ENCODE measurements at places on chromosomes 3 and 15.

DNA sequence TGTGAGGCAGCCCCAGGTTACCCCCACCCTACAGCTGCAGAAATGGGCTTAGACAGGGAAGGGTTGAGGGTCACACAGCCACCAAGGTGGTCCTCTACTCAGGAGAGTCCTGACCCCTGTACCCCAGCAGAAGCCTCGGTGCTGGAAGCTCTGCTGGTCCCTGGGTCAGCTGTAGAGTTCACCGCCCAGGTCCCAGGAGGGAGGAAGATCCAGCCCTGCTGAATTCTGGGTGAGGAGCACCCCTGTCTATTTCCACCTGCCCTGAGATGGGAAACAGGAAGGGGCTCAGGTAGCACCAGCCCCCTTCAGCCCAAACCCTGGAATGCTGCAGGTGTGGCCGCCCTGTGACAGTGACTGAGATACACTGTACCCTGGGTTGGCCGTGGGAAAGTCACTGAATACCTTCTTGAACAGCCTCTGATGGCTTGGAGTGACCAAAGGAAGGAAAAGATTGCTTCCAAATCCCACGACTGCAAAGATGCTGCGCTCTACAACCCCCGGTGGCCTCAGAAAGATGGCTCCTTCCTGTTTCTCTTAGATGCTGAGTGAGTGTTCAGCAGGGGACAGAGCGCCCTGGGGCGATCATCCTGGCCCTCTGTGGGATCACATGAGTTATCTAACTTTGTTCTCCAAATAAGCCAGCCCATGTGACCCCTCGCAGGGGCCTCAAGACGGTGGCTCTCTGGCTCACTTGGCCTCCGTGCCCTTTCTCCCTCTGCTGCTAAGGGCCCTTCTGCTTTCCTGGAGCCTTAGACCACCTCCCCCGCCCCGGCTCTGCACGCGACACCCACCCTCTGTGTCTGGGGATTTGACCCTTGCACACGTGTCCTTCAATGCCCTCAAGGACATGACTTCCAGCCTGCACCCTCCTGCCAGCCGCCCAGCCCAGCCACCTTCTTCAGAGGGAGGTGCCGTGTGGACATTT, 141.9 kb downstream of the NSMCE3 start:
- DNase-seq = no peak

DNA sequence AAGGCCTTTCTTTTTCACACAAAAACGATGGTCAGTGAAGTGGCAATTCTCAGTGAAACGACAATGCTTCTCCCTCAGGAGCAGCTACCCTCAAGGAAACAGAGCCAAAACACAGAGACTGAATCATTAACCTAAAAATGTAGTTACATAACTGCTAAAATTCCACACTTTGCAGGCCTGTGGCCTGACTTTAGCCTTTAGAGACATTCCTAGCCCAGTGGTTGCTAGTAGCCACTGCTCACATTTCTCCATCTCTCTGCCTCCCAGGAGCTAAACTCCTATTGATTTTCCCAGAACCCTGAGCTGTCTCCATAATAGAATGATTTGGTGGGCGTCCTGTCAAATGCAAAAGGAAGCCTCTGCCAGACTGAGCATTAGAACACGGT, 630.1 kb upstream of the KCNMB2 start:
- DNase-seq = no peak

DNA sequence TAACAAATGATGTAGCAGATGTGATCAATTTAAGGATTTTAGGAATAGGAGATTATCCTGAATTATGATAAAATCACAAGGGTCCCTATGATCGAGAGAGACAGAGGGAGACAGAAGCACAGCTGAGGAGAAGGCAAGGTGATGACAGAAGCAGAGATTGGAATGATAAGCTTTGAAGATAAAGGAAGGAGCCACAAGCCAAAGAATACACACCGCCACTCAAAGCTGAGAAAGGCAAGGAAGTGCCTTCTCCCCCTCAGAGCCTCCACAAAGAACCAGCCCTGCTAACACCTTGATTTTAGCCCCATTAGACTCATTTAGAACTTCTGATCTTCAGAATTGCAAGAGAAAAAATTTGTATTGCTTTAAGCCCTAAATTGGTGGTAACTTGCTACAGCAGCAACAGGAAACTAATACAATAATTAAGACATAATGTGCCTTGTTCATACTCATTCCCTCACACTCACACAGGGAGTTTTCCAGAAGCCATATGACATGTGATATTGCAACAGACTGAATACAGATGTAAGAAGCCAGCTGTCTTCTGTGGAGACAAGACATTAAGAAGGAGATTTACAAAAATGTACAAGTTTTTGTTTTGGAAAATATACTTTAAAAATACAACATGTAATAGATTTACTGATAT, 38.2 kb downstream of the TRANK1 start:
- no peak for DNase-seq

GRCh38 chr3:124272605-124273151, 280.8 kb upstream of the ROPN1 start:
- no peak for DNase-seq

DNA sequence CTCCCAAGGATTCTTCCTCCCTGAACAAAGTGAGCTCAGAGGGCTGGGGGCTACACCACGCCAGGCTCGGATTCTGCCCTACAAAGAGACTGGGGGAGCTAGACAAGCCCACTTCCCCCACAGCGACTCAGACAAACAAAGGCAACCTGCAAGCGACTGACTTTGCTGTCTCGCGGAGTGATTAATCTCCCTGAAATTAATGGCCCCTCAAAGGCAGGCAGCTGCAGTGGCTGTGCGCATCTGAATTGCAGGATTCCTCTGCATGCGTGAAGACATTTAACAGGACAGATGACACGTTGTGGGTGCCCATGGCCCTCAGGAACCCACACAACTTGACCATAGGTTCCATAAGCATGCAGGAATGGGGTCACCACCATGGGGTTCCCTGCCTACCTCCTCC, 18.4 kb downstream of the CTXND1 start:
- DNase-seq = no peak

- no peak for DNase-seq
These were observed 5.2 kb downstream of the ANXA2 start for GRCh38 chr15:60392601-60392985.

DNA sequence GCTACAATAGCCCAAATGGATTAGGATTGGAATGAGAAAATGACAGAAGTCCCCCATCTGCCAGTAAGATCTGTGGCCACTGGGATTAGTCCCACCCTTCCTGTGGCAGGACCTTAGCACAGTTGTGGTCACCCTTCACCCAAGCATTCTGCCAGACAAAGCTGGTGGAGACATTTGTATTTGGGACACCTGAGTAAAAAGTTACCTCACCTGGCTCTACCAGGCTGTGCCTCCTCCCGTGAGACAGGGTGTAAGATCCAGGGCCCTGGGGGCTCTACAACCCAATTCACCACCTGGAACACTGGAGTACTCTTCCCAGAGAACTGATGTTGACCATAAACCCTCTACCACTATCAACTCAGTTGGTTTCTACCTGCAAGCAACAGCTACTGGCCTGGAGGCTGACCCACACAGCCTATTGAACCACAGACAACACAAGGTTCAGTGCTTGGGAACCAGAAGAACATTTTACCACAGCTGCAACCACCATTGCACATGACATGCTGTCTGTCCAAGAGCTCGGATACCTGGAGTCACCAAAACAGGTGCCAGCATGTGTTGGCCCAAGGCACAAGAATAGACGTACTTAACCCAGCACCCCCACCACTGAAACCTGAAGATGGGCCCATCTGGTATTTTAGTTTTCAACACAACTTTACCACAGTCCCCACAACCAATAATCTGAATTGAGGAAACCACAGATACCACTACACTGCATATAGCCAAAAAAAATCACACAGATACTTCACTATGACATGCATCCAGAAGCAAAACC, 1686.7 kb downstream of the SI start:
- DNase-seq = no peak

- DNase-seq = no peak
These were observed 25.8 kb downstream of the LRTM1 start for GRCh38 chr3:54901906-54902685.

- DNase-seq = peak; percentile 74
These were observed at the start of gene ATR for GRCh38 chr3:142578329-142579223. TSS of gene ATR (minus strand) at chr3:142578733. CDS start at chr3:142578704, 29 bp downstream.

DNA sequence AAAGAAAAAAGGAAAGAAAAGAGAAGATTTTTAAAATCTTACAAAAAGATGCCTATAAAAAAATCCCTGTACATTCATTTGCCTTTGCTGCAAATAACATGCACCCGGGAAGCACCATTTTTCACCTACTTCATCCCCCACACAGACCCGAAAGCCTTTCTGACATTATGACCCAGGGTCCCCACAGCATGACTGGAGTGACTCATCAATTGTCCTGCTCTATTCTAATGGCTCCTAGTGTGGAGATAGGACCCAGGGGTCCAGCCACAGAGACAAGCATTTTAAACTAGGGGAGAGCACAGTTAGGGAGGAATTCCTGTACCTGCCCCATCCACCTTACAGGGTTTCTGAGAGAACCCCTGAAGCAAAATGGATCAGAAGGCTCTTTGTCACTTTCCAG, 14.7 kb upstream of the PXYLP1 start:
- no peak for DNase-seq

- DNase-seq = no peak
These were observed 15.9 kb upstream of the DOCK3 start for GRCh38 chr3:50658831-50659230.

DNA sequence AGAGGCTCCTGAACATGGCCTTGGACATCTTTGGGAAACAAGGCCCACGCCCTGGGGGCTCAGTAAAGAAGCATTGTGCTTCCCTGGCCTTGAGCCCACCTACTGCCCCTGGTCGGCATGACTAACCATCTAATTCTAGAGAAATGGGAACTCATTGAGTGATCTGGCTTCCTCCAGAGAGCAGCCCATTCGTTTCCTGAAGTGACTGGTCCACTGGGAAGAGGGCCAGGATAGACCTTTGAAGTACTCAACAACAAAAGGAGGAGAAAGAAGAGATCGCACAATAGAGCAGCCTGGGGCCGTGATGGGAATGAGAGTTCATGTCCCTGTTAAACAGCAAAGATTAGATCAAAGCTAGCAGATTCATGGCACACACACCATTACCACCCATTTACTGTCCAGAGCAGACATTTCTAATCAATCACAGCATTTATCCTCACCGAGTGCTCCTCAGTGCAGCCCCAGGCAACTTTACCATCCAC, 514.4 kb upstream of the PROK2 start:
- DNase-seq = no peak

DNA sequence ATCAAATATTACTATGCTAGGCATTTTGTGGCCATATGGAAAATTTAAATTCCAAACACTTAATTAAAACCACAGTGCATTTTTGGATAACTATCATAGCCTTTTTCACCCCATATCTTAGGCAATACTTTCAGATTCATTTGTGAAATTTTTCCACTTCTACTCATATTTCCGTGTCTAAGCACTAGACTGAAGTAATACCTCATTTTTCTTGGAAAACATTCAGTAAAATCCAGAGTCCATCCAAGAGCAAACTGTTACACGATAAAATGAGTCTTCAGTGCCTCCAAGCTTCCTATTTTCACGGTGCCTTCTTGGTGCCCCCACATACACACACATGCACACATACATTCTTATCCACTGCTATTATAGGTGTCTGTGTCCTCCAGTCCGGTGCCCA, 845.9 kb downstream of the TBL1XR1 start:
- DNase-seq = no peak

DNA sequence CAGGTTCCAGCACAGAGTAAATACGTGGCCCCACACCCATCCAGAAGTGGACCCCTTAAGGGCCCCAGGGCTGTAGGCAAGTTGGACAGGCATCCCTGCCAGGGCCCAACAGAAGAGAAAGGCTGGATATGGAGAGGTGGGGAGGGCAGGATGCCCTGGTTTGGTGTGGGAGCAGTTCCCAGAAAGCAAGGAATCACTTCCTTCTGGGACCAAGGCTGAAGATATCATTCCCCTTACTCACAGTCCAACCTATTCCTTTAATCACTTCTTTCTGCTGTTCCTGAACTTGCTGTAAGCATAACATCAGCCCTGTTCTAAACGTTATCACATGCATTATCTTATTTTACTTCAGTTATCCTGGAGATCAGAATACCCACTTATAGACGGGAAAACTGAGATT, 6.1 kb upstream of the MESP2 start:
- DNase-seq = no peak

DNA sequence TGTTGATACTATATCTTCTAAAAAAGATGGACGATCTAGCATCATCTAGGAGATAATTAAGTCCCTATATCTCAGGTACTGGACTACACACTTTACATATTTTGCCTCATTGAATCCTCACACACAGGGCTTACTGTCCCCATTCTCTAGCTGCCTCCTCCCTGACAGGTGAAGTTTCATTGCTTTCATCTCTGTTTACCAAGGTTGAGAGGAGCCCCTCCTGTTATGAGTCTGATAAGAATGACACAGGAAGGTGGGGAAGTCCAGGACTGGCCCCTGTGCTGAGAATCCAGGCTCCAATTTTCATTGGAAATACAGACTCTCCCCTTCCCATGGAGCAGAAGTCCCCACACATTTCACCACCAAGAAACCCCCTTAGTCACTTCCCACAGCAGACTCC, 105.2 kb downstream of the XXYLT1 start:
- DNase-seq = no peak

DNA sequence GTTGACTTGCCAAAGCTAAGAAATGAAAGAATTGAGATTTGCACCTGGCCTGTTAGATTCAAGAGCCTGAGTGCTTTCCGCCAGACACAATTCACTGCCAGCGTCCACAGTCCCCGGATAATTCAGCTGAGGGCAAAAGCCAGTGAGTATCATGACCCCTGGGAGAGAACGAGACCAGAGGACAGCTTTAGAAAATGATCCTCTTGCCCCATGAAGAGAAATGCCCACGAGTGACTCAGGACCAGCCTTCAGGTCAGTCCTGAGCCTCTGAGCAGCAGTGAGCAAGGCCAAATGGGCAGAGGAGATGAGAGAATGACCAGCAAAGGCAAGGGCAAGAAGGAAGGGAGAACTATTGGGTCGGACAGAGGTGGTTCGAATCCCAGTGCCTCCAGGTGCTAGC, 273.5 kb downstream of the FAM43A start:
- no peak for DNase-seq

DNA sequence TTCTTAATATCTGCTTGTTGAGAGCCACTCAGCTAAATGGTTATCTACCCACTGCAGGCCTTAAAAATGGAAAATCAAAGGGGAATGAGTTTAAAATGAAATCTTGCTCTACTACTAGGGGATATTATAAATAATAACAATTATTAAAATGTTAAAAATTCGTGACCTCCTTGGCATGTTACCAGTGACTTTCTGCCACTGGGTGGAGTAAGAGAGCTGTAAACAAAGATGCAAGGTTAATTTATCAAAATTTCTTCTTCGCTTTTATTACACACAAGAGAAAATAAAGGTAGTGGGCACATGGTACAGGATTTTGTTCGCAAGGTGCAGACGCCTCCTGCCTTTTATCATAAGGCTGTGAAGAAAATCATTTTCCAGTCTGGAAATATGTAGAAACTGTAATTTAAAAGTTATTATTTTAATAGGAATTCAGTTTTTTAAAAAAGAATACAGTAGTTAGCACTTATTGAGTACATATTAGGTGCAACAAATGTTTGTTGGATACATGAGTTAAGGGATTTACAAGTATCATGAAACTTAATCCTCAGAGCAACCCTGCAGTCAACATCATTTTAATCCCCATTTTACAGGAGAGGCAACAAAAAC, 272.6 kb downstream of the SUCLG2 start:
- DNase-seq = no peak

All from HFF-Myc (cell line).